CD4-positive, alpha-beta T cell treated with Interleukin-4 for 4 hours (primary cell): ENCODE measurements at places on chromosomes 5 and 9.

DNA sequence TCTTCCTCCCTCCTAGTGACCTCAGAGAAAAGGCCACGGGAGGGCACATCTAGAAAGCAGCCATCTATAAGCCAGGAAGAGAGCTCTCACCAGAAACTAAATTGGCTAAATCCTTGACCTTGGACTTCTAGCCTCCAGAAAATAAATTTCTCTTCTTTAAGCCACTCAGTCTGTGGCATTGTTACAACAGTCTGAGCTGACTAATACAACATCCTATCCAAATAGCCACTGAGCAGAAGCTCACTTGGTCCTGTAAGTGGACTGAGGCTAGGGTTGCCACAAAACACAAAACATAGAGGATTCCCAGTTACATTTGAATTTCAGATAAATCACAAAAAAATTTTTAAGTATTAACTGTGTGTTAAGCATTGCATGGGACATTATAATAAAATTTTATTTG lies 383.4 kb downstream of the MLLT3 start:
- no peak for DNase-seq

DNA sequence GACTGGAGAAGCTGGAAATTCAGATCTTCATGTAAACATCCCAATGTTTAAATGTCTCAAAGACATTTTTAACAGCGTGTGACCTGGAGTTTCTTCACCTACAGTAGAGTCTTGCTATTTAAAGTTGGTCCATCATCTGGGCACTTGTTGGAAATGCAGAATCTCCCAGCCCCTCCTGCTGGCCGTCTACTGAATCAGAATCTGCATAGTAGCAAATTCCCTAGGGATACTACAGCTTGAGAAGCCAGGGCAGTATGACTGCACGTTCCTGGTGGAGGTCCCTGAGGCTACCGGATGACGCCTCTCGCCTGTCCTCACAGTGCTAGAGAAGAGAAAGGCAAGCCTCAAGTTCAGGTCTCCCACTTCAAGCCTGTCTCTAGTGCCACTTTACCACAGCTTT lies 15.7 kb downstream of the SAP30L start:
- DNase-seq: no peak

GRCh38 chr9:37669232-37669631 lies 18.5 kb downstream of the FRMPD1 start:
- no peak for DNase-seq

- peak; percentile 76 for DNase-seq
These were observed 1.9 kb upstream of the RGMB start for GRCh38 chr5:98771382-98772109.

DNA sequence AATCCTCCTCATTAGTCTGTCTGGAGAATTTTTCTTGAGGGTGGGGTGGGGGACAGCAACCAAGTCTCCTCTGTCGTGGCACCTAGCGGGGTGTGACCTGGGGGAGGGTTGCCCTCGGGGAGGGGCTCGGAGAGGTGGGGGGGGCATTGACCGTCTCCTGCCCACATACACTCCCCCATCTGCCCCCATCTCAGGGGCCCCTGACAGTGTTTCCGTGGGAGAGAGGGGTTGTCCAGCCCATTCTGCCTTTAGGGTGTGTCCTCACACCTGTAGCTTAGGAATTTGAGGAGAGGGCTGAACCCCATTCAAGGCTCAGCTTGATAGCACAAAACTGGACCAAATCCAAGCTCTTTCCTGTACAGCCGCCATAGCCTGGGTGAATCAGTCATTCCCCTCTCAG lies 5.9 kb upstream of the CXXC5 start:
- no peak for DNase-seq

DNA sequence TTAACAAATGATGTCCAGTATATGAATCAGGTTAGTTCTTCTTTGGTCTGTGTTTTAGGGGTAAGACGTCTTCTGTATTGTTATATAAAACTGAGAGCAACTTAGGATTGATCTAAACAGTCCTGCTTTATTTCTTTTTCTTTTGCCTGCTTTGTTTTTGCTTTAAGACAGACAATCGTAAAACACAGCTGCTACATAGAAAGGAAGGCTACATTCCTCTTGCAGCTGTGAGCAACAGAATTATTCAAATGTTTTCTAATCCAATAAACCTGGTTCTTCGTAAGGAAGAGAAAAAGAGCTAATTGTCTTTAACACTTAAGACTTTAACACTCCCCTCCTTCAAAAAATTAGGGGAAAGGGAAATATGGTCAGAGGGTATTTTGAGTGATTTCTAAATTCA lies 14.6 kb downstream of the FGF1 start:
- no peak for DNase-seq

GRCh38 chr5:179588166-179588565 lies 35.3 kb downstream of the HNRNPH1 start:
- no peak for DNase-seq

GRCh38 chr5:8700671-8701070 lies 831.7 kb downstream of the MTRR start:
- no peak for DNase-seq

GRCh38 chr9:438066-438465 lies 223.4 kb downstream of the DOCK8 start:
- DNase-seq: no peak

DNA sequence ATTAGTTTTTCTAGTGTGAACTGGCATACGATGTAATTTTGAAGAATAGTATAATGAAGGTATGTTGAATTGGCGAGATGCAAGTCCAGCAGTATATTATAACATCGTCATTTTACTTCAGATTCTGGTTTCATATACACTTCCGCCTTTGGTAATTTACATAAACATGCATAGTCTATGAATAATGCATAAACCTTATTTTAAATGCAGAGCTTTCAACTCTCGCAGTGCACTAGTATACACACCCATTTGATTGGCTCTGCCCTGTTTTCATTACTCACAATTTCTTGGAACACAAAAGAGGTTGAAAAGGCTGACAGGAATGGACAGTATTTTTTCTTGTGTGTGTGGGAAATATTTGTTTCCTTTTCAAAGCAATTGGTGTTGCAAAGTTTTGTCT lies 128.9 kb upstream of the CCNH start:
- DNase-seq: no peak
